ENCODE measurements at places on chromosomes 4 and X.

GRCh38 chr4:85607624-85608023 lies 132.7 kb downstream of the ARHGAP24 start:
- DNase-seq = no peak

DNA sequence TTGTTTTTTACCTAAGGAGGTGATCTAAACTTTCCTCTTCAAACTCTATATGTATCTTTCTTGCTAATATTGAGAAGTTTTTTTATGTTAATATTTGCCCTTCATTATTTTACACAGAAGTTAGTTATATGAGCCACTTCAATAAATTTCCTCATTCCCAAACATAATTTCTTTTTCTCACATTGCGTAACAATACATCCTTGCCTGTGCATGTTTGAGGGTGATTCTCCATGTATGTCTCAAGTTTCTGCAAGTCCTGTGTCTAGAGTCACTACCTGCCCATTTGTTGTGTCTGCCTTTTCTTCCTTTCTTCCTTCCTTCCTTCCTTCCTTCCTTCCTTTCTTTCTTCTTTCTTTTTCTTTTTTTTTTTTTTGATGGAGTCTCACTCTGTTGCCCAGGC lies 2057.9 kb downstream of the PCDH7 start:
- no peak for DNase-seq

- DNase-seq = no peak
Observed at GRCh38 chr4:90099812-90100211, 27.4 kb upstream of the CCSER1 start.

GRCh38 chr4:48261281-48261680 lies 8.4 kb downstream of the TEC start:
- DNase-seq = no peak

DNA sequence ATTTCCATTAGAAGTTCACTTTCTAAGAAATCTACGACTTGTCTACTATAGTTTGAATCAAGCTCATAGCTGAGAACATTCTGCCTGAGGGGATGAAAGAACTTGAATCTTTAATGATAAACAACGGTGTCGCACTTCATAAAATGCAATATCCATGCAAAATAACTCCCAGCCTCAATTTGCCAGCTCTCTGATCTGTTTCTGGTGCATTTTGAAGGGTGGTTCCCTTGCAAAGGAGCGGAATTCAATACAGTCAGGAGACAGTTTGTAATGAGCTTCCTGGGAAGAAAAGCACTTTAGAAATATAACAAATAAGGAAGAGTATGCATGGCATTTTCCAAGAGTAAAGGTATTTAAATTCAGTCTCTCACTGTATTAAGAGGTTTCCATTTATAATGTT lies 80.0 kb downstream of the PCYT1B start:
- DNase-seq = no peak

DNA sequence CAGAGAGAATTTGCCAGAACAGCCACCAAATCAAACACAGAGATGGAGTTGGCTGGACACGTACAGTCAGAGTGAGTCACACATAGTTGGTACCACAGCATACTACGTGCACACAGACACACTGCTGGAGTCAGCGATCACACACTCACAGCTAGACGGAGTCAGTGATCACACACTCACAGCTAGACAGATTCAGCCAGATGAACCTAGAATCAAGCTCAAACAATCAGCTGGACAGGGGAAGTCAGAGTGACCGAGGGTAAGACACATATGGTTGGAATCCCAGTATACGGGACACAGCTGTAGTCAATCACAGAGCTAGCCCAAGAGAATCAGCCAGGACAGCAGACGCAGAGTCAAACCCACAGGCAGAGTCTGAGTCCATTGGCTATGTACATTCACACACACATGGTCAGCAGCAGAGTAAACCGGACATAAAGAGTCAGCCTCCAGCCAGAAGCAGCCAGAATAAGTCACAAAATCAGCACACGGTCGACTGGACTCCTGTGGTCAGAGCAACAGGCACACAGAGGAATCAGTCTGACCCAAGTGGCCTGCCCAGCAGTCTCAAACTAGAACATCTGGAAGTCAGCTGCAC lies 4.6 kb downstream of the SLC38A5 start:
- no peak for DNase-seq

DNA sequence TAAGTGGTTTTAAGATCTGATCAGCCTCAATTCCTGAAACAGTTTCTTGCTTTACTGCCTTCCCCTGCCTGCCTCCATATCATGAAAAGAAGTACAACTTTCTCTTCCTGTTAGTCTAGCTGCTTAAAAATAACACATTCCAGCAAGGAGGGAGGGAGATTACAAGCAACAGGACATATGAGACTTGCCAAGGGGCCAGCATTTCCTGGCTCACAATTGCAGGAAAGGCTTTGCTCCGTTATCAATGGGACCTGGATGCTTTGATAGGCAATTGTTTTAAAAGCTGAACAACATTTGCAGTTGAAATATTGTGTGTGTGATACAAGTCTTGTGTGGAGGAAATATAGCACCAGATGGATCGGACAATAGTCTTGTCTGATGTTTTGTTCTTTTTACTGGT lies 425.0 kb downstream of the FAT4 start:
- no peak for DNase-seq

- DNase-seq = no peak
Observed at GRCh38 chrX:113849408-113849807, 734.5 kb upstream of the HTR2C start.

GRCh38 chr4:80079255-80079923 lies 6.4 kb upstream of the ANTXR2 start:
- DNase-seq = no peak

DNA sequence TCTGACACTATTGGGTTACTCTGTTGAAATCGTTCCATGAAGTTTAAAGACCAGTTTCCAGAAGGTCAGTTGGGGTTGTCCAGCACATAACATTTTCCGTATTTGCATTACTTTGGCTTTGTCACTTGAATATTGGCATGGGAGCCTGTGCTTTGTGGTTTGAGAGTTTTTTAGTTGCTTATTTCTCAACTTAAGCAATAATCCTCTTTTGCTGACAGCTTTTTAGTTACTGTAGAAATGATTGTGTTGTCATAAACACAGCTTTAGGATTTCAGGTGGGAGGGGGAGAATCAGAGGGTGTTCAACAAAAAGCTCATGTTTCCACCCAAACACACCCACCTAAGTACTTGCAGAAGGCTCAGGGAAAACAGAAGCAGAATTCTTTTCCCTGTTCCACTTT lies 210.7 kb upstream of the TLL1 start:
- no peak for DNase-seq

All from H9 (cell line).